Uterus (tissue), 4 donors: ENCODE measurements at places on chromosomes 12 and 14.

- no peak for DNase-seq
- H3K27ac ChIP-seq, result peak overlapping the region; percentile 23
- H3K27me3 ChIP-seq, result no peaks in the 10 kb centered on the region
These were observed 293.6 kb downstream of the CACNA1C start for GRCh38 chr12:2346416-2346815.

GRCh38 chr12:75954749-75955148 lies 76.8 kb downstream of the PHLDA1 start:
- no peaks in the 10 kb centered on the region for H3K36me3 ChIP-seq
- no peak overlapping the region for H3K27ac ChIP-seq
- no peaks in the 10 kb centered on the region for H3K4me1 ChIP-seq
- no peak overlapping the region for H3K4me3 ChIP-seq
- no peak for DNase-seq

DNA sequence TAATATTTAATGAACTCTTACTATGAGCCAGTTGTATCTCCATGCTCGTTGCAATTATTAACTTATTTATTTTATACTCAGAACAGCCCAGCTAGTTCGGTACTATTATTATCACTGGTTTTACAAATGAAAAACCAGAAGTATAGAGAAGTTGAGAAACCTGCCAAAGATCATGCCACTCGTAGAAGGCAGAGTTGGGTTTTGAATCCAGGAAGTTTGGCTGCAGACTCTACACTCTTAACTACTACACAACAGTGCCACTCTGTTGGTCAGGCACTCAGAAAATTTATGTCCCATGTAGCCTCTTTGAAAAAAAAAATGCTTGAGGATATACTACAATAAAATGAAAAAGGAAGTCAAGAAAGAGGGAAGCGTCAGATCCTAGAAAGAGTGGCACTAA lies 71.5 kb upstream of the ARID2 start:
- H3K27ac ChIP-seq, result no peak overlapping the region
- no peaks in the 10 kb centered on the region for H3K36me3 ChIP-seq
- no peaks in the 10 kb centered on the region for H3K27me3 ChIP-seq
- H3K4me1 ChIP-seq, result no peaks in the 10 kb centered on the region
- DNase-seq, result no peak
- H3K4me3 ChIP-seq, result no peak overlapping the region

DNA sequence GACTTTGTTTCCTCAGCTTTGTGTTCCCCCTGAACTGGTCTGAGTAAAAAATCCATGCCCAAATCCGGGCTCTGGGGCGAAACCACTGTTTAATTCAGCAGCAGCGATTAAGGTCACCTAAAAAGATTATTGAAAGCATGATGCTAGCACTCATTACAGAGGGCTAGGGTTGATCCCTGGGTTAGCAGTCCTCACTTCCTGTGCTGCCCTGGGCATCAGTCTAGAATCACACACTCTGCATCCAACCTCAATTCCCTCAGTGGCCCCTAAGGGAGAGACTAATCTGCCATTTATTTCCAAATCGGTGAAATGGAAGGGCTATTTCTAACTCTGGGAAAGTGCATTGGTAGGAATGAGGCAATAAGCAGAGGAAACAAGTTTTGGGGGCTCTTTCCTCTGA lies 107.2 kb downstream of the BTG1 start:
- no peak for DNase-seq
- H3K4me3 ChIP-seq, result no peak overlapping the region
- no peaks in the 10 kb centered on the region for H3K36me3 ChIP-seq

- no peak overlapping the region for H3K4me3 ChIP-seq
- no peaks in the 10 kb centered on the region for H3K4me1 ChIP-seq
These were observed 769.3 kb upstream of the FLRT2 start for GRCh38 chr14:84760489-84761126.

DNA sequence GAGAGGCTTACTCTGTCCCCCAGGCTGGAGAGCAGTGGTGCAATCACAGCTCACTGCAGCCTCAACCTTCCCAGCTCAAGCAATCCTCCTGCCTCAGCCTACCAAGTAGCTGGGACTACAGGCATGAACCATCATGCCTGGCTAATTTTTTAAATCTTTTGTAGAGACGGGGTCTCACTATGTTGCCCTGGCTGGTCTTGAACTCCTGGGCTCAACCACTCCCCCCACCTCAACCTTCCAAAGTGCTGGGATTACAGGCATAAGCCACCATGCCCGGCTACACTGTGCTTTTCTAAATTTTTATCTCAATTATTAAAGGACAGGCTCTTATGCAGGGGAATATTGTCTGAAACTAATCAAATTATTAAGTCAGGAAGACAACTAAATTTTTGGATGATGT lies 44.6 kb downstream of the EML1 start:
- no peaks in the 10 kb centered on the region for H3K36me3 ChIP-seq
- no peaks in the 10 kb centered on the region for H3K4me1 ChIP-seq
- DNase-seq, result no peak
- no peaks in the 10 kb centered on the region for H3K27me3 ChIP-seq
- H3K4me3 ChIP-seq, result no peak overlapping the region
- H3K27ac ChIP-seq, result no peak overlapping the region
